ENCODE measurements at places on chromosomes 5 and 9.

- peak; percentile 57 for DNase-seq
- no peaks in the 10 kb centered on the region for H3K4me1 ChIP-seq
- no peaks in the 10 kb centered on the region for H3K27me3 ChIP-seq
- no peaks in the 10 kb centered on the region for H3K36me3 ChIP-seq
Observed at GRCh38 chr9:22405869-22406659, 40.6 kb upstream of the DMRTA1 start.

DNA sequence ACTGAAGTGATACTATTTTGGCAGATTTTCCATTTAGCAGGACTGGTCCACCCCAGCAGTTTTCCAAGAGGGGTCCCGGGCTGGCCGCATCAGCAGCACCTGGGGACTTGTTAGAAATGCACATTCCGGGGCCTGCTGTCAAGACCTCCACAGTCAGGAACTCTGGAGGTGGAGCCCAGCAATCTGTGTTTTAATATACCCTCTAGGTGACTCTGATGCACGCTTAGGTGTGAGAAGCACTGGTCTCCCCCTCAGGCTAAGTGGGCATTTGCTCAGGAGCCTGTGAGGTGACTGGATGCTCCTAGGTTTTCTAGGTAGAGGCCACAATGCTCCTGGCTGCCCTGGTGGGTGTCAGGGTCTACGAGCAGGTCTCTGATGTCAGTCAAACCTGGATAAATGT is 81.7 kb downstream of the DCP2 start:
- no peaks in the 10 kb centered on the region for H3K36me3 ChIP-seq
- peaks cover 6% of the 10 kb centered on the region for H3K4me1 ChIP-seq
- H3K27me3 ChIP-seq = no peaks in the 10 kb centered on the region
- no peak overlapping the region for H3K27ac ChIP-seq

DNA sequence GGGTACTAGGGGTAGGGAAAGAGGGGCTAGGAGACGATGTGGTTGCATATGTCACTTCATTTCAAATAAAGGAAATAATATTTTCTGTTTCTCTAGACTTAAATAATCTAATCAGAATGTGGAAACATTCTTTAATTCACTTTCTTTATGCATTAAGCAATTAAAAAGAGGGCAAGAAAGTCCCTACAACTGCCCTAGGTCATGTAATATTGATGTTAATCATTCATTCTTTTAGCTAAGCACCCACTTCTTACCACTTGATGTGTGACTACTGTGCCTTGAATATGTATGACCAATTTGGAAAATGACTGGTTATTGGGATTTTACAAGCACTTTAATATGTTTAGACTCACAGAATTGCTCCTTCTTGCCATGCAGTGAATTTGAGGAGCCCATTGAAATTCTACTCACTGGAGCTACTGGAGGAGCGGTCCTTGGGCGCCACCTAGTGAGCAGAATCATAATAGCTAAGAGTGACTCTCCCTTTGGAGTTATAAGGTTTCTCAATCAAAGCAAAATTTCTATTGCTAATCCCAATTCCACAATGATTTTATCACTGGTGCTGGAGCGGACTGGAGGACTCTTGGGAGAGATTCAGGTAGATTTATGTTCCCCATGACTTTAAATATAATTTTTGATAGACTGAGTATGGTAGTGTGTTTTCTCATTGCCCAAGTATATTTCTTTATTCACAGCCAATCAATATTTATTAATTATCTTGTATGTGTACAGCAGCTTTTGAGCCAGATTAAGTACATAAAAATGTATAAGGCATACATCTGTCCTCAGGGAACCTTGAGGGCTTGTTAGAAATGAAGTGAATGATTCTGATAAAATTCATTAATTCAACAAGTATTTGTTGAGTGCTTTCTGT is 225.1 kb downstream of the ADGRV1 start:
- no peaks in the 10 kb centered on the region for H3K4me1 ChIP-seq
- DNase-seq = peak; percentile 63
- no peaks in the 10 kb centered on the region for H3K36me3 ChIP-seq
- H3K27me3 ChIP-seq = no peaks in the 10 kb centered on the region

- no peaks in the 10 kb centered on the region for H3K4me1 ChIP-seq
- DNase-seq = no peak
- H3K27me3 ChIP-seq = no peaks in the 10 kb centered on the region
- H3K27ac ChIP-seq = no peak overlapping the region
- H3K4me3 ChIP-seq = no peak overlapping the region
Observed at GRCh38 chr9:90869361-90869760, 67.7 kb downstream of the SYK start.

GRCh38 chr9:96242811-96243210 is 59.2 kb downstream of the HSD17B3 start:
- no peak overlapping the region for H3K4me3 ChIP-seq
- H3K36me3 ChIP-seq = no peaks in the 10 kb centered on the region
- no peaks in the 10 kb centered on the region for H3K4me1 ChIP-seq
- no peak overlapping the region for H3K27ac ChIP-seq
- H3K27me3 ChIP-seq = no peaks in the 10 kb centered on the region

DNA sequence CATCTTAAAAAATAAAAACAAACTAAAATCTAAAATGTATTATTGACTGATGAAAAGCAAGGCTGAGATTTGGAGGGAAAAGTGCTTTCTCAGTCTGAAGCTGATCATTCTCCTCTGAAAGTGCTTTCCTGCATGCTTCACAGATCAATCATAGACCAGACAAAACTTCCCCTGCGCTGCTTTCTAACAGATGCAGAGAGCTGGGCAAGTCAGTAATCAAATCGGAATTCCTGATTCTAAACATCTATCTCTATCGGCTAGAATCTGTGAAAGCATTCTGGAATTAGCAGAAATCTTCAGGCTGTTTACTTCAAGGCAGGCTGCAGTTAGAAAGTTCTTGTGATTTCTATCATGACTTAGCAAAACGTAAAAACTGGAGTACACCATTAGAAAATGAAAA is 15.6 kb upstream of the FAM81B start:
- H3K27ac ChIP-seq = no peak overlapping the region
- H3K36me3 ChIP-seq = no peaks in the 10 kb centered on the region
- DNase-seq = no peak
- no peaks in the 10 kb centered on the region for H3K4me1 ChIP-seq
- no peaks in the 10 kb centered on the region for H3K27me3 ChIP-seq
- no peak overlapping the region for H3K4me3 ChIP-seq

DNA sequence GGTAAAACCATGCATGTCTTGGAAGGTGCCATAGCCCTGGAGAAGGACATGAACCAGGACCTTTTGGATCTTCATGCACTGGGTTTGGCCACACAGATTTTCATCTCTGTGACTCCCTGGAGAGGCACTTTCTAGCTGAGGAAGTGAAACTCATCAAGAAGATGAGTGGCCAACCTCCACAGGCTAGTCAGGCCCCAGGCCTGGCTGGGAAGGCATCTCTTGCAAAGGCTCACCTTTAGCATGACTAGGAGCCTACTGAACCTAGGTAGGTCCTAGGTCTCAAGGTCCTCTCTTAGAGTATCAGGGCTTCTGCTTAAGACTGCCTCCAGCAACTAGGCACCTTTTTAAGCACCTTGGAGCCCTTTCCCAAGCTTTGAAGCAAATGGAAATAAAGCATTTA is 1448.7 kb upstream of the ACO1 start:
- H3K4me1 ChIP-seq = no peaks in the 10 kb centered on the region
- H3K4me3 ChIP-seq = no peak overlapping the region
- DNase-seq = no peak

- H3K36me3 ChIP-seq = no peaks in the 10 kb centered on the region
- no peak overlapping the region for H3K4me3 ChIP-seq
- no peaks in the 10 kb centered on the region for H3K27me3 ChIP-seq
- H3K27ac ChIP-seq = no peak overlapping the region
- DNase-seq = no peak
Observed at GRCh38 chr5:68875351-68875750, 218.5 kb upstream of the SLC30A5 start.

GRCh38 chr9:108994695-108995094 is 18.6 kb downstream of the CTNNAL1 start:
- DNase-seq = no peak
- peaks cover 8% of the 10 kb centered on the region for H3K4me1 ChIP-seq
- peak overlapping the region; percentile 45 for H3K27ac ChIP-seq
- peaks cover 8% of the 10 kb centered on the region for H3K36me3 ChIP-seq
- H3K4me3 ChIP-seq = no peak overlapping the region
- H3K27me3 ChIP-seq = no peaks in the 10 kb centered on the region

- no peak overlapping the region for H3K27ac ChIP-seq
- H3K4me3 ChIP-seq = no peak overlapping the region
- H3K27me3 ChIP-seq = no peaks in the 10 kb centered on the region
- no peaks in the 10 kb centered on the region for H3K4me1 ChIP-seq
- DNase-seq = no peak
- no peaks in the 10 kb centered on the region for H3K36me3 ChIP-seq
Observed at GRCh38 chr5:110832683-110833082, 93.9 kb downstream of the SLC25A46 start.

DNA sequence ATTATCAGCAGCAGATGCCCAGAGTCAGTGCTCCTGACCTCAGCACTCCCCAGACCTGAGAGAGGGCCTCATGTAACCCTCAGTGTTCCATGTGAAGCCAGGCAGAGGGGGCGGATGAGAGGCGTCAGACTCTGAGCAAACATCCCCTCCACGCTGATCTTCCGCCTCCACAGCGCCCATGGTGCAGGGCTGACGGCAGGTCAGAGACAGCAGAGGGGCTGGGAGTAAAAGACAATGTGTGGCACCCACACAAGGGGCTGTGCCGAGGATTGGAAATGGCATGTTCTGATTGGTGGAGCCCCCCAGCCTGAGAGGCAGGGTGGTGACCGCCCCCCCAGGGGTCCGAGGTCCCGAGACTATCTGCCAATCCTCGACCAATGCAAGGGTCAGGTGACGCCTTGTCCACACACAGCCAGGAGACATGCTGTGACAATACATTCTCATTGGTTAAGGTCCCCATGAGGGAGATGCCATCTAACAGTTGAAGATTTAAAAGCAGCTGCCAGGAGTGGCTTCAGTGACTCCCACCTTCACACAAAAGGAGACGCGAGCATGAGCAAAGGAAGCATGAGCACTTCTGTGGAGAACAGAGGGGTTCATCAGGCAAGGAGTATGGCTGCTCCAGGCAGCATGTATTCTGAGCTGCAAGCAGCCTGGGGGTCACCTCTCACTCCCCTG is 19.3 kb upstream of the SLC25A51 start:
- H3K36me3 ChIP-seq = peaks cover 8% of the 10 kb centered on the region
- H3K4me3 ChIP-seq = no peak overlapping the region
- H3K4me1 ChIP-seq = peaks cover 25% of the 10 kb centered on the region
- DNase-seq = no peak

GRCh38 chr5:88188458-88189132 is 80.0 kb downstream of the TMEM161B start:
- H3K36me3 ChIP-seq = no peaks in the 10 kb centered on the region
- no peak overlapping the region for H3K27ac ChIP-seq
- H3K27me3 ChIP-seq = no peaks in the 10 kb centered on the region
- DNase-seq = no peak

GRCh38 chr5:41127967-41128690 is 57.0 kb upstream of the MROH2B start:
- H3K27ac ChIP-seq = no peak overlapping the region
- no peaks in the 10 kb centered on the region for H3K4me1 ChIP-seq
- no peaks in the 10 kb centered on the region for H3K27me3 ChIP-seq

DNA sequence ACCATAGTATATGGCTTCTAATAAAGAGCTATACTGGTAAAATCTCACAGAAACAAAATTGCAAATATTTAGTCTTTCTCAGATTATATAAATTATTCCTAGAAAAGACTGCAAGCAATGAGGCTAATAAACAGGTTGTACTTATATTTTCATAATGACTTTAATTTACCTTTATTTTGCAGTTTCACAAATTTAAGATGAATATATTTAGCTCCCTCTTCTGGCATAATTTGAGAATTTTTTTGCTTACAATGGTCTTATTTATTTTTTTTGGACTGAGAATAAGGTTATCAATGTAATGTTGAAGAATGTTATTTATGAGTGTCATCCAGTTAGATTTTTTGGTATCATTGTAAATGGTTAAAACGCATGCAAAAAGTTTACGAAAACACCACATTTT is 56.7 kb downstream of the PIK3R1 start:
- no peak for DNase-seq
- no peaks in the 10 kb centered on the region for H3K27me3 ChIP-seq
- peaks cover 18% of the 10 kb centered on the region for H3K36me3 ChIP-seq
- no peak overlapping the region for H3K4me3 ChIP-seq

DNA sequence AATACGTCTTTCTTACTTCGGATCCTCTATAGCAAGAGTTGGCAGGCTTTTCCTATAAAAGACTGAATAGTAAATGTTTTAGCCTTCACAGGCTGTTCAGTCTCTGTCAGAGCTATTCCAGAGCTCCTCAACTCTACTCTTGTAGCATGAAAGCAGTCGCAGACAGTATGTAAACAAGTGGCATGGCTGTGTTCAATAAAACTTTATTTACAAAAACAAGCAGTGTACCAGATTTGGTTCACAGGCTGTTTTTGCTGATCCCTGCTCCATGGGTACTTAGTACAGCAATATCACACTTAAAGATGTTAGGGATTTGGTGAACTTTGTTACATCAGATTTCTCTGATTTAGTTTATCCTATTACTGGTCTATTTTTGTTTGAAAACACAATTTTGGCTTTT is 235.2 kb downstream of the MLLT3 start:
- no peak overlapping the region for H3K4me3 ChIP-seq
- H3K4me1 ChIP-seq = peaks cover 8% of the 10 kb centered on the region
- no peaks in the 10 kb centered on the region for H3K36me3 ChIP-seq
- DNase-seq = no peak

- H3K27me3 ChIP-seq = no peaks in the 10 kb centered on the region
- H3K27ac ChIP-seq = no peak overlapping the region
- no peak overlapping the region for H3K4me3 ChIP-seq
- no peak for DNase-seq
Observed at GRCh38 chr5:161851691-161852299, 3.9 kb downstream of the GABRA1 start.

DNA sequence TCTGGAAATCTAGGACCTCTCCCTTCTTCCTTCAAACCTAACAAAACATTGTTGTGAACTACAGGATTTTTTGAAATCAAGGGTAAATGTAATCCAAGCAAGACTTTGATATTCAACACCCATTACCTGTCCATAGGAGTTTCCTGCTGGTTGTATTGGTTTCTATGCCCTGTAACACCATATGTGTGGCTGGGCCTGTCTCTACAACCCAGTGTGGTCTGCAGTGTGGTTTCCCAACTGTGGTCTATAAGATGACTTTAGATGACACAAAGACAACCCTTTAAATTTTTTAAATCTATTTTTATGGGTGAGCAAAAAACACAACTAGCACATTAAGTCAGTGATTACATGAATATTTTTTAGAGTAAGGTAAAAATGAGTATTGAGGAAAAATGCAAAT is 93.1 kb downstream of the SMIM15 start:
- H3K4me1 ChIP-seq = no peaks in the 10 kb centered on the region
- no peak overlapping the region for H3K27ac ChIP-seq
- H3K4me3 ChIP-seq = no peak overlapping the region

- no peaks in the 10 kb centered on the region for H3K4me1 ChIP-seq
- no peaks in the 10 kb centered on the region for H3K27me3 ChIP-seq
- H3K36me3 ChIP-seq = no peaks in the 10 kb centered on the region
- no peak overlapping the region for H3K27ac ChIP-seq
- H3K4me3 ChIP-seq = no peak overlapping the region
Observed at GRCh38 chr9:101274971-101275768, 109.6 kb downstream of the BAAT start.

- peaks cover 5% of the 10 kb centered on the region for H3K4me1 ChIP-seq
- no peaks in the 10 kb centered on the region for H3K27me3 ChIP-seq
- H3K4me3 ChIP-seq = no peak overlapping the region
- H3K27ac ChIP-seq = no peak overlapping the region
Observed at GRCh38 chr5:171739271-171739670, 46.3 kb upstream of the SMIM23 start.

Measured in upper lobe of left lung (tissue), 6 donors.